ENCODE measurements at places on chromosomes 7 and 10.

- peak; percentile 48 for DNase-seq
Observed at GRCh38 chr7:1368682-1369571, 90.3 kb downstream of the MICALL2 start.

GRCh38 chr10:8677642-8678041, 623.2 kb downstream of the GATA3 start:
- DNase-seq: no peak

DNA sequence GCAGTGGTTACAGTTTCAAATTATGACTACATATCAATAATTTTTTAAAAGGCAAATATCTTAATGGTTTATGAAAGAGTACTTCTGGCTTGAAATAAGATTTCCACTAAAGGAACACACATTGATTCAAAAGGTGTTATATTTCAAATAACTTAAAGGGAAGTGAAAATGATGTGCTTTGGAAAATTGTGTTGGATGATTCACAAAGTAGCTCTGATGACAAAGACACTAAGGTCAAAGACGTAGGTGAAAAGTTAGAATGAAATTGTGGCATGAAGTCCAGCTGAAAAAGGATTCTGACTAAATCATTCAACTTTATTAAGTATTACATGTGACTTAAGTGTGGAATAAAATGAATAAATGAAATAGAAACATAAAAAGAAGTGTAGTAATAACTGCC, 20.8 kb upstream of the OR2A5 start:
- DNase-seq: no peak

DNA sequence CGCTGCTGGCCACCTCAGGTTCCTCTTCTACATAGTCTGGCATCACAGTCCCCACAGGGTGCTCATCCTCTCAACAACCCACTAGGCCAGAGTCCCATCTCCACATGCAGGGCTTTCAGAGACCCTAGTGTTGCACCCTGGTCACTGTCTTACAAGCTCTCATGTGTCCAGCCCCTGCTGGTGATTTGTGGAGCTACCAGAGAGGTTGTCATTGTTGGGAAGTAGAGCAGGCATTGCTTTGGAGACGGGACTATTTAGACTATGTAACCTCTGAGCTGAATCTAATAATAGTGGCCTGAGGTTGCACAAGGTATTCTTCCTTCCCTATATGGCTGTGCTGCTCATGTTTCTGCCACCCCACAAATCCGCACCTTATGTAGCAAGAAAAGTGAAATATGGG, 135.3 kb upstream of the VWC2 start:
- no peak for DNase-seq

DNA sequence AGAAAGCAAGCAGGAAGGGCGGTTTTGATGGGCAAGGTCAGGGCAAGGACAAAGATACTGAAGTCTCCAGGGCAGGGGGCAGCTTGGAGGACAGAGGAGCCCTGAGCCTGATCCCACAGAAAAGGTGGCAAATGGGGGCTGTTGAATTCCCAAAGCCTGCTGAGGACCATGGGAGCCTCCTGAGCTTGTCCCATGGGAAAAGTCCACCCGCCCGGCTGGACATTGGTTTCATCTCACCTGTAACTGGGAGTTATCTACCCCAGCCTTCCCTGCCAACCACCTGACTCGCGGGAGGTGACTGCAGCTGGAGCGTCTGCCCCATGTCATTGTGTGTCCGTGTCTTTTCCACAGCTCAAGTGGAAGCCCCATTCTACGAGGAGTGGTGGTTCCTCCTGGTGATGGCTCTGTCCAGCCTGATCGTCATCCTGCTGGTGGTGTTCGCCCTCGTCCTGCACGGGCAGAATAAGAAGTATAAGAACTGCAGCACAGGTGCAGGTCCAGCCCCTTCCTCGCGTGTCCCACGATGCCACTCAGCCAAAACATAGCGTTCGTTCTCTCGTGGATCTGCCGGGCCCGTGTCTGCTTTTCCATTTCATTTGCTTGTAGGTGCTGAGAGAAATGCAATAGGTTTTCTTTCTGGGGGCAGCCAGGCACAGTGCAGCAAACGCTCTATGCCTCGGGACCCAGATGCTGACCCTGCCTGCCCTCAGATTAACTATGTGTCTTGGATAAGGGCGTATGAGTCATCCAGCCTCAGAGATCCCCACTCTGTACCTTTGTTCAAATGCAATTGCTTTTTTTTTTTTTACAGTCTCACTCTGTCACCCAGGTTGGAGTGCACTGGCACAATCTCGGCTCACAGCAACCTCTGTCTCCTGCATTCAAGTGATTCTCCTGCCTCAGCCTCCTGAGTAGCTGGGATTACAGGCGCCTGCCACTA, 444.5 kb upstream of the FOXK1 start:
- DNase-seq: no peak

- no peak for DNase-seq
Observed at GRCh38 chr10:86862786-86863483, 94.5 kb downstream of the MMRN2 start.

- DNase-seq: no peak
Observed at GRCh38 chr7:13979671-13980435, 9.6 kb downstream of the ETV1 start.

DNA sequence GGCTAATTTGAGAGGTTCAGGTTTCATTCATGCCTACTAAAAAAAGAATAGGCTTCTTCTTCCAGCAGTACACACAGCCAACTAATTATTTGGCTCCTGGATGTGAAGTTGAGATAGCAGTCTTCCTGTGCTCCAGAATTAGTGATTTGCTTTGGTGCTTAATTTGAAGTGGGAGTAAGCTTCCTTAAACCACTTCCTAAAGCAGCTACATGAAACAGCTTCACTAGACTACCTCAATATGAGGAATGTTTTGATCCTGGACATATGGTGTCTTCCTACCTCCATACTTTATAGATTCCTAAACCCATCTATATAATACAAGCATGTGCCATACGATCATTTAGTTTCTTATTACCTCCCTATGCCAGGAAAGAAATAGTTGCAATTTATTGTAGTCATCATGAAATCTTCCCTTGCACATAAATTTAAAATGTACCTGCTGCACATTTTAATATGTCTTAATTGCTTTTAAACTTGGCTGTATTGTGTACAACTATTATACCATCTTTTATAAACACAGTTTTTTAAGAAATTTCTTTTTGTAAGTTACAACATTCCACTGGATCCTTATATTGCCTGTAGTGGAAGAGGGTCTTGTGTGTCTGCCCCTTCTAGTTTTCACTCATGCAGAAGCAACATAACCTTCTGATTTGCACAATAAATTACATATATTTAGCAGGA, 8.6 kb downstream of the VIM start:
- DNase-seq: no peak

DNA sequence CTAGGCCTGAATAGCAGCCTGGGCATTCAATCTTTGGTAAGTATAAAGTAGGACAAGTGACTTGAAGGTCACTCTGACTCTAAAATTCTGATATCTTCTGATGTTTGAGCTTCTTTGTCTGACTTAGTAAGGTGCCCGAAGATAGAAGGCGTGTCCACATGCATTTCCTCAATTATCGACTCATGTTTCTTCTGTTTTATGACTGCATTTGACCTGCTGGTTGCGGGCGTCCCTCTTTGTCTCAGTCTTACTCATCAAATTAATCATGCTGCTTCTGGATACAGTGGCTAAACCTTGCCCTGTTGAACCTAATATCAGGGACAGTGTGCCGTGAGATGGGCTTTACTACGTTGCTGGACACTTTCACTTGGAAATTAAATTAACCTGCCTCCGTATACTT, 534.1 kb downstream of the SDK1 start:
- DNase-seq: no peak

- DNase-seq: no peak
Observed at GRCh38 chr10:48608976-48609375, 4.1 kb upstream of the ARHGAP22 start.

GRCh38 chr7:50212016-50212325, 92.5 kb upstream of the IKZF1 start:
- DNase-seq: no peak

- no peak for DNase-seq
Observed at GRCh38 chr7:88760136-88760515, 626 bp downstream of the ZNF804B start.

GRCh38 chr7:85125651-85126131, 61.2 kb downstream of the SEMA3D start:
- DNase-seq: no peak

DNA sequence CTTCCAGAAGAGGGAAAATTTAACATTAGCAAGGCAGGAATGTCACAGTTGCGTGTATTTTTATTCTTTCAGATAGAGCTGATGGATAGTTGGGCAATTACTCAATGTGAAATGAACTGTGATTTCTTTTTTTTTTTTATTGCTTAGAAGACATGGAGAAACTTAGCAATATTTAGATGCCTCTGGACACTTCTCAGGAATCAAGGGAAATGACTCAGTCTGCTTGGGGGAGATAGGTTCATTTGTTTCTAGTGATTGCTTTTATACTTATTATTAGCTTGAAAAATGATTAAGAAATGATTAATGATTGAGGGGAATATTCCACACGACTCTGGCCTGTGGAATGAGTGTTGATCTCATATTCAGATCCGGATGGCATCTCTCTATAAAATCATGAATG, 33.1 kb upstream of the TBX20 start:
- DNase-seq: no peak

- no peak for DNase-seq
Observed at GRCh38 chr7:84250452-84250851, 55.9 kb upstream of the SEMA3A start.

GRCh38 chr7:44291733-44292419, 33.5 kb downstream of the CAMK2B start:
- no peak for DNase-seq

DNA sequence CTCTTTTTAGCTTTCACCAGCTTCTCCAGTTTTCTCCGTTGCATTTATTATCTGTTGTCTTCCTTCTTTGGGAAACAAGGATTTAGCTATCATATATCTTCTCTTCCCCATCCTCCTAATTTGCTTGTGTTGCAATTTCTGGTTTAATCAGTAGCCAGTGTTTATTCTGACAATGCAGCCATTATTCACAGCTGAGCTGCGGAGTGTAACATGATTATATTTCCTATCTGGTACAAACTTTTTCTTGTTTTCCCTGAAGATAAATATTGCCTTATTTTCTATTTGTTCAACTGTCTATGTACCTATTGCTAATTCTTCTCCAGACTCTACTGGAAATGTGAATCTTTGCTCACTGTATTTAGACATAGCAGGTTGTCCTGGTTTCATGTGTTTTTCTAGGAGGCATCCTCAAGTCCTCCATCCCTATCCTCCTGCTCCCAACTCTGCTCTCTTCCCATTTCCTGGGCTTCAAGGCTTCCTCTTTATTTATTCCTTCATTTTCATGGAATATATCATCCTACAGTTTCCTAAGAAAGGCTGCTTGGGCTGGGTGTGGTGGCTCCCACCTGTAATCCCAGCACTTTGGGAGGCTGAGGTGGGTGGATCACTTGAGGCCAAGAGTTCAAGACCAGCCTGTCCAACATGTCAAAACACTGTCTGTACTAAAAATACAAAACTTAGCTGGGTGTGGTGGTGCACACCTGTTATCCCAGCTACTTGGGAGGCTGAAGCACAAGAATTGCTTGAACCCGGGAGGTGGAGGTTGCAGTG, 72.4 kb upstream of the KDM7A start:
- DNase-seq: no peak

- no peak for DNase-seq
Observed at GRCh38 chr7:31123321-31123720, 71.2 kb downstream of the ADCYAP1R1 start.

DNA sequence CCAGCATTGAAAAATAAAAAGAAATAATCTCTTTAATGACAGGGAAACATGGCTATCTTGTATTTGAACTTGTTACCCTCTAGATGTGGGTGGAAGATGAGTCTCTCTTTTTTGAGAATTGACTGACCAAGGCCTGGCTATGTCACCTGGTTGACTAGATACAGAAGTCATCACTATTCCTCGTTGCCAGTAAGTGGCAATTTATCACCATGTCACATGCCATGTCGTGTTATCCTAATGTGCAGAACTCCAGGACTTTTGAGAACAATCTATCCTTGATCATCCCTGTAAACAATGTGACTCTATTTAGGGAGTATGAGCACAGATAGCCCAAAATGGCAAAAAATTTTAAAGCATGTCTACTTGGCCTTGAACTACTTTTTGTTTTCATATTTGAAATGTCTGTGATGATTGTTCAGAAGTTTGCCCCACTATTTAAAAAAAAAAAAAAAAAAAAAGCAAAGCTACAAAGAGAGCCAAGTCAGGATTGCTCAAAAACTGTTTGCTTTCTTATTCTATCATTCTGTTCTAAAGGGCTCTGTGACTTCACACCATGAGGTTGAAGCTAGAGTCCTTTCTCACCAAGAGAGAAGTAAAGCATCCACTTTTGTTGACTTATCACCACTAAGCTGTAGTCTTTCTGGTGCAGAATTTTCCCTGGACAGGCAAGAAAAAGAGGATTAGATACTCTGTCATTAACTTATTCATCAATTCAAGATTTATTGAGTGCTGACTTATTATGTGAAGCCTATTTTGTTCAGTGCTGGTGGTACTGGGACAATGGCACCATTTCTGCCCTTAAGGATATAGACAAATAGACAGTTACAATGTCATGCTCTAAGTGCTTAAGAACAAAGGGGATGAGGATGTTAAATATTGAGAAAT, 10.4 kb upstream of the WIPF3 start:
- no peak for DNase-seq

DNA sequence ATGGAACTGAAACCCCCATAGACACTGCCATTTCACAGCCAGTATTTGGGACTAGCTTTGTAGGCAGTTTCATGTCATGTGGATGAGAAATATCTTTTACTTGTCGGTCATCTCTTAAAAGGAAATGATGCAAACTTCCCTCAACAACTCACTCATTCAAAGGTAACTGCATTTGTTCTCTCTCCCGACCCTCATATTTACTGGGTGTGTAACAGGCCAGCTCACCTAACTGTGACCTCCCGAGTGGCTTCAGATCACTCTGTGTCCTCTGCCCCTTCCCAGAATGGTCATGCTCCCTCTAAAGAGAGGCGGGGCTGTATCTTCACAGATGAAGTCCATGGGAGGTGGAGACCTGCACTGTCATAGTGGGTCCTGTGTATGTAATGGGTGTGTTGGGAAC, 14.7 kb downstream of the LRRC18 start:
- no peak for DNase-seq

GRCh38 chr7:45882465-45882810, 5.8 kb upstream of the IGFBP1 start:
- no peak for DNase-seq

- peak; percentile 71 for DNase-seq
Observed at GRCh38 chr7:13981070-13981469, 8.4 kb downstream of the ETV1 start.

GRCh38 chr7:86914551-86914950, 144.9 kb downstream of the ELAPOR2 start:
- DNase-seq: no peak
